ENCODE measurements at places on chromosomes 11 and 22.

DNA sequence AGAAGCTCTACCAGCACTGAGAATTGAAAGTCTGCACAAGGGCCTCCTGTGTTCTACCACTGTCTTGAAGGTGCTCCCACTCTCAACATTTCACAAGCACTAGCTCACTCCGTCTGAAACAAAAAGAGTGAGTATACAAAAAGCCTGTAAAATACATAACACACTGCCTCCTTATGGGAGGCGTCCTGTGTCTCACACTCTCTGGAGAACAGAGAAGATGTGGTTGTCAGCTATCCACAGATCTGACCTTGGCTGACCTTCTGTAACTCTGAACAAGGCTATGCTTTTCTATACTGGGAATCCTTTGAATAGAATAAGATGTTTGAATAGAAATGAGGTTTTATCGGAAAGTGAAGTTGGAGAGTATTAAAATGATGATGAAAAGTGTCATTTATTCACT, 171.3 kb upstream of the TMEM45B start:
- no peak for ATAC-seq

DNA sequence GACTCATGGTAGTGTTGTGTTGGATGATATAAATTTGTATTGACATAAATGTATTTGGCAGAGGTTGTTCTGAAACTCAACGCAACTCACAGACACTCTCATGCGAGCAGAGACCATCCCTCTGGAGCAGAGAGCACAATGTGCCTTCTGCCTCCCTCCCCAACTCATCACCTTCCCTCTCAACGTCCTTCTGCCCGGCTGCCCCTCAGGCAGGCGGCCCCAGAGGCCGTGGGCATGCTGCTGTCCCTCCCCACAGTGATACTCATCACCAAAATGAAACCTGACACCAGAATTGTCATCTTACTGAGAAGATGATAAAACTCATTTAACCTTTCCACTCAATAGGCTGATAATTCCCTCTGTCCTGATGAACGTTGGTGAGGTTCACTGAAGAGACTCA, 260.6 kb downstream of the ETS1 start:
- ATAC-seq = no peak

DNA sequence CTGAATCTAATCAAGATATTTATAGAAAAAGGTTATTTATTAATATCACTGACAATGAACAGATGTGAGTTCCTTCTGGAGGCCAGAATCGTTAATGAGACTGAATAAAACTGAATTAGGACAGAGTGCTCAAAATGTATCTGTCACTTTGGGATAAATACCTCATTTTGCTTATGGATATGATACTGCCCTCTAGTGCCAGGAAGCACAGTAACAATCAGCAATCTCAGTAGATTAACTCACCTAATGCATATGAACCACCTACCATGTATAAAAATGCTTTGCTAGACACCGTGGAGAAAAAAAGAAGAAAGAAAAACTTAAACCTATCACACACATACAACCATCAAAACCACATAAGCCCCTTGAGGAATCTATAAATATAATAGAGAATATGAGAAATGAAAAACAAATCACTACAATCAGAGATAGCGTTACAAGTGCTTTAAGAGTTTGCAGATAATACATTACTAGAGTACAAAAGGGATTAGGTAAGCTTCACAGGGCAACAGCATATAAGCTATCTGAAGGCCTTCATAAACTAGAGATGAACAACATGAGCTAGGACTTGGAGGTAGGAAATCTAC, 117.4 kb downstream of the SGSM3 start:
- ATAC-seq = peak; percentile 38

- no peak for ATAC-seq
Observed at GRCh38 chr11:128226106-128226716, 361.1 kb downstream of the ETS1 start.

DNA sequence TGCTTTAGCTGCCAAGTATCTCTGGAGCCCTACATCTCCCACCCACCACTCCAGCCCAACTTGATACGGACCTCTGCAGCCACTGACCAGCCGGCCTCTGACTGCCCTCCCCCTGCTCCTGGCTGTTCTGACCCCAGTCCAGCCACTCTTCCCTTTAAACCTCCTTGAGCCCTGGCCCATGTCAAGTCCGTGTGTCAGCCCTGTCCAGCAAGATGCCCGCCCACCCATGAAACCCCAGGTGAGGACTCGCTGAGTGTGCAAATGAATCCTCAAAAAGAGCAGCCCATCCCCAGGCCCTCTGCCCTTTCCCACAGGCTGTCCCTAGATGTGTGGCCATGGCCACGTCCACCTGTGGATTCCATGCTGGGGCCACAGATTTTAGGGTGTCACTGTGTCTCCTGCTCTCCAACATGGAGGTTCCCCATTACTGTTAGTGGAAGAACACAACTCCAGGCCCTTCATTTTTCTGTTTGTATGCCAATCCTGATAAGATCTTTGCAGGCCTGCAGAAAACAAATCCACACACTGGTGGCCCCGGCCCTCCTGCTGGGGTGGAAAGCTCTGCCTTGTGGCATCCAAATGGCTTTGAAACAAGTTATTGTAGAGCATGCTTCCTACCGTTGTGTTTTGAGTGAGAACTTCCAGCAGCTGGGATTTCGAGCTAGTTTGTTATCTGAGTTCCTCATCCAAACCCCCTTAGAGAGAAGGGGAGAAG, 22.7 kb upstream of the ADORA2A start:
- ATAC-seq = no peak

DNA sequence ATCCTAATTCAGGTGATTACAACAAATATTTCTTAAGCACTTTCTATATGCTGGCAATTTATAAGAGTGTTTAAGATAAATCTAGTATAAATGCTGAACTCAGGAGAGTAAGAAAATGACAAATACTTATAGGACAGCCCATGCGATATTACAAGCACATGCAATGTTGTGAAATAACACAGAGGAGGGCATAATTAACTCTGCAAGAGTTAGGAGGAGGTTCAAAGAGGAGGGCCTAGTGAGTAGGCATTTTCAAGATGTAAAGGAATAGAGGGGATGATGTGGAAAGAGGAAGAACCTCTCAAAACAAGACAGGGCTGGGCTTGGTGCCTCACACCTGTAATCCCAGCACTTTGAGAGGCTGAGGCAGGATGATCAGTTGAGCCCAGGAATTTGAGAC, 37.1 kb upstream of the IL17RA start:
- ATAC-seq = no peak

GRCh38 chr11:35039076-35039475, 99.9 kb upstream of the CD44 start:
- ATAC-seq = no peak

DNA sequence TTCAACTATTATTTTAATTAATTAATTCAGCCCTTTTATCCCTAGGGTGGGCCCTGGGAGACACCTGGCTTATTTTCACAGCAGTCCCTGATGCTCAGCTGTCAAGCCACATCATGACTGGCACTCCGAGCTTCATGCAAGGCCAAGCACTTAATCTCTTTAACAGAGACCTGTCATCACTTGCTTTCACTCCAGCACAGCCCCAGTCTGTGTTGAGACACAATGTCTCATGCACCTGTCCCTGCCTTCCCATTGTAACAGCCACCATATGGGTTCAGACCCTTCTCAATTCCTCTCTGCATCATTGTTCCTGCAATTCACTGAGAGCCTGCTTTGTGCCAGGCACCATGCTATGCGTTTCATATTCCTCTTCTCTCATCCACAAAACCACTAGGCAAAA, 222.2 kb upstream of the TENM4 start:
- peak; percentile 53 for ATAC-seq

- peak; percentile 61 for ATAC-seq
Observed at GRCh38 chr11:7098235-7098832, 9.5 kb downstream of the RBMXL2 start.

DNA sequence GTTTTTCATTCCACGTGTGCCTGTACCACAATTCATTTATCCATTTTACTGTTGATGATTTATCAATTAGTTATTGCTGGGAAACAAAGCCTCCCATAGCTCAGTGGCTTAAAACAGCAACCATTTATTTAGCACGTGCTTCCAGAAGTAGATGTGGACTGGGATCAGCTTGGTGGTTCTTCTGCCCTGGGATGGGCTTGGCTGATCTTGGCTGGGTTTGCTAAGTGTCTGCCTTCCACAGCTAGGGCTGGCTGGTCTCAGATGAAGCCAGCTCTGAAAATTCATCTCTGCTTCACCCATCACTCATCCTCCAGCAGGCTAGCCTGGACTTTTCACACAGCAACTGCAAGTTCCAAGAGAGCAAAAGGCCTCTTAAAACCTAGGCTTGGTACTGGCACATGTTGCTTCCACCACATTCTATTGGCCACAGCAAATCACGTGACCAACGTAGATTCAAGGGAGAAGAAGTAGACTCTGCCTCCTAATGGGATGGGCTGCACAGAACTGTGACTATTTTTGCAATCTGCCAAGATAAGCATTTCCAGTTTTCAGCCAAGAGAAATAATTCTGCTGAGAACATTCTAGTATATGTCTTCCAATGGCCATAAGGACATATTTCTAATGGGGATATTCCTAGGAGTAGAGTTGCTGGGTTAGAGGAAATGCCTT, 124.9 kb downstream of the MN1 start:
- ATAC-seq = no peak

DNA sequence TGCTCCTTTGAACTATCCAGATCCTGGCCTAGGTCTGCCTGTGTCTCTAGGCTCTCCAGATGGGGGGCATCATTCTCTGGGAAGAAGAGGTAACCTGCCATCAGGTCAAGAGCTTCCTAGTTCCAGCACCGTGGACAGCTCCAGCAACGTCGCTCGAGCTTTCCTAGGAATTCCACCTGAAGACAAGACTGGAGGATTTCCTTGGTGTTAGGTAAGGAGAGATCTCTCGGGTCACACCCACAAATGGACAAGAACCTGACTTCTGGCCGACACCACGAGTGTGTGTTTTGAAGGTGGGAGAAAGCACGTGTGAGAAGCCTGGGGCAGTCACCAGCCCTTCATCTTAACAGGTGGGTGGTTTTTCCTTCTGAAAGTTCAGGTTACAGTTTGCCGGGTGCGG, 1.2 kb downstream of the PRG3 start:
- no peak for ATAC-seq

GRCh38 chr22:39343259-39344045, 6.3 kb upstream of the SYNGR1 start:
- ATAC-seq = peak; percentile 77

- ATAC-seq = peak; percentile 33
Observed at GRCh38 chr22:41699264-41700107, at the start of gene MEI1. Gene MEI1, plus strand, starts transcription at chr22:41699503. Its CDS starts 36 bp downstream, at chr22:41699539.

DNA sequence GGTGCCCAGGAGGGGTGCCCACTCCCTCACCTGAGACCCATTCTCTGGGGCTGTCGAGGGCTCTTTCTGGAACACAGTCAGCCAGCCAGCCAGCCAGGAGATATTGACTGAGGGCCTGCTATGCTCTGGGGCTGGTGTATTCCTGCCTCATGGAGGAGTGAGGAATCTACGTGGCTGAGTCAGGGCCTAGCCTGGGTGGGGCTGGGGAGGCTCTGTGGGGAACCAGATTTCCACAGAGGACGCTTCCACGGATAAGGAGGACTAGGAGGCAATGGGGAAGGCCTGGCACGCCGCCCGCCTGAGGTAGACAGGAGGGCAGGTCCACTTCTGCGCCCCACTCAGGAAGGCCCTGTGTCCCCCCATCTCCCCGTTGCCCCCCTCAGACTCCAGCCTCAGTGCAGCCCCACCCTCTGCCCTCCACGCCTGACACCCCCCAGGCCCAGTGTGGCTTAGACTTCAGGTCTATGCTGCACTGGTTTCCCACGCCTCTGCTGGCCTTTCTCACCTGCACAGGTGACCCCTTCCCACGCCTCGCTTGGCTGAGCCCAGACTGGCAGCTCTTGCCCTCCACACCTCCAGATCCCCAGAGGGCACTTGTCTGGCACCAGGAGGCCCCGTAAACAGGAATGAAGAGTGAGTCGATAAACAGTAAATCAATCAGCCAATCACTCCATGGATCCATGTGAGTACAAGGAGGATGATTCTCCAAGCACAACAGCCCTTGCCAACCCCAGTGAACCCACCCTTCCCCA, 37.5 kb downstream of the MACROD1 start:
- ATAC-seq = no peak

DNA sequence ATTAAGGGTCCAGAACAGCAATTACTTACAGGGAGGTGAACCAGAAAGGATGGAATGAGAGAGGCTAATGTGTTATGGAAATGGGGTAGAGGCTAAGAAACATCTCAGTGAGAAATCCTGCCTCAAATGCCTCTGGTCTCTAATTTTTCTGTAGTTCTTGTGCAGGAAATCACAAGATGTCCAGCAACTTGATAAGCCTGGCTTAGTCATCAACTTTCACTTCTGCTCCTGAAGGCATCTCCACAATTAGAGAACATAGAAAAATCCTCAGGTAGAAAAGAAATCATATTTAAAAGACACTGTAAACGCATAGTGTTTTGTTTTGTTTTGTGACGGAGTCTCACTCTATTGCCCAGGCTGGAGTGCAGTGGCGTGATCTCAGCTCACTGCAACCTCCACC, 18.7 kb downstream of the MRGPRX4 start:
- no peak for ATAC-seq

DNA sequence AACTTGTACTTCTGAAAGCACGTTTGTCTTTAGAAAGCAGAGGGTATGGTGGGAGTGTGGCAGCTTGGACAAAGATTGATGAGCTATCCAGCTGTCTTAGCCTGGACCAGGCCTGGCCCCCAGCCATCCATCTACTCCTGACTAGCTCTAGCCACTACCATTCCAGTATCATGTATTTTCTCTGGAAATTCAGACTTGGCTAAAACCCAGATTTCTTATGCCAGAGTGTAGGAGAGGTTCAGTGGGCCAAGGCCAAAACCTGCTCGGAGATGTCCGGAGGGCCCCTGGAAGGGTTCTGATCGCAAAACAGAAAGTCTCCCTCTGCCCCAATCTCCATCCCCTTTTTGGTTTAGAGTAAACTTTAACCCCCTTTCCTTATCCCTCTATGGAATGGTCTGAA, 24.8 kb upstream of the MTCH2 start:
- no peak for ATAC-seq

DNA sequence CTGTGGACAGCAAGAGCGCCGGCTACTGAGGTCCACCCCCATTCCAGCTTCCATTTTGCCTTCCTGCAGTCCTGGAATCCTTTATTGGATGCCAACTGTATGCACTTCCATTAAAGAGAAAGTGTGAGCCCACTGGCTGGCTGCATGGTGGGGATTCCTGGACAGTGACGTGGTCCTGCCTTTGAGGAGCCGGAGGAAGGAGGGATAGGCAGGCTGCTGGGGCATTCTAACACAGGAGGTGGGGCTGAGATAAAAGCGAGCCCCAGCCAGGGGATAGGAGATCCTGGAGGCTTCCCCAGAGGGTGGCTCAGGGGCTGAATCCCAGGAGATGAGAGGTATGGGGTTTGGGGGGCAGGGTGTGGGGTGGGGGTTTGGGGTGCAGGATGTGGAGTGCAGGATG, 984.7 kb downstream of the BRD1 start:
- ATAC-seq = no peak

- ATAC-seq = no peak
Observed at GRCh38 chr11:112584672-112585071, 324.0 kb upstream of the PLET1 start.

Measured in esophagus mucosa (tissue), 1 donor.